ENCODE measurements at places on chromosomes 7 and 10. TPM values are rescaled to one million over a fixed set of nuclear protein-coding genes. Genes with fewer than 3 reads are reported as not detected.

DNA sequence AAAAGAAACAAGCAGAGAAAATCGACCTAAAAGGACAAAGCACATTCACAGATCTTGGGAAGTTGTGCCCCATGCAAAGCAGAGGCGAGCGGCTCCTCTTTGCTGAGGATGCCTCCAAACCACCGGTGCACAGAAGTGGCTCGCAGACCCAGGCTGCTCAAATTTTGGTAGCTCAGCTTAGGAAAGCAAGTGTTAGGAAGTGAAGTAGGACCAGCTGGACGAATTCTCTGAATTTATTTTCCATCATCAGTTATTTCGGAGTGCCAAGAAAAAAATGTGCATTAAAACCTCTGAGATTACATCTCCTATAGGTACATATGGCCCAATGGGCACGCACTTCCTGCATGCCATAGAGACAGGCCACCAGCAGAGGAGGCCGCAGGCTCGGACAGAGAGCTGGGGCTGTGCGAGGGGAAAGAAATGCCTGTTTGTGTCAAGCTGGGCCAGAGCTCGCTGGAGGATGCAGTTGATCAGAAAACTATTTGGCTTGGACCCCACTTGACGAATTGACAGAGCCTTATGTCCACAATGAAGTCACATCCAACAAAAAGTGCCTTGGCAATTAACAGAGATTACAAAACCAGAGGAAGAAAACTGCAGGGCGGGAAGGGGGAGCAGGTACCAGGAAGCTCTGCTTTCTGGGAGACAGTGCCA, 122.3 kb upstream of the LYZL2 start:
- peak overlapping the region; percentile 68 for H3K27ac ChIP-seq
- DNase-seq: peak; percentile 75
- no peaks in the 10 kb centered on the region for H3K36me3 ChIP-seq
- H3K27me3 ChIP-seq: no peaks in the 10 kb centered on the region

The CYP2C19 gene
- total RNA-seq: not detected

The GIMAP8 gene
- 8.8 TPM for total RNA-seq

- peaks cover 34% of the 10 kb centered on the region for H3K4me1 ChIP-seq
- H3K27ac ChIP-seq: no peak overlapping the region
- H3K27me3 ChIP-seq: peaks cover 5% of the 10 kb centered on the region
- no peak overlapping the region for H3K4me3 ChIP-seq
Observed at GRCh38 chr10:124385627-124386185, 33.0 kb downstream of the OAT start.

DNA sequence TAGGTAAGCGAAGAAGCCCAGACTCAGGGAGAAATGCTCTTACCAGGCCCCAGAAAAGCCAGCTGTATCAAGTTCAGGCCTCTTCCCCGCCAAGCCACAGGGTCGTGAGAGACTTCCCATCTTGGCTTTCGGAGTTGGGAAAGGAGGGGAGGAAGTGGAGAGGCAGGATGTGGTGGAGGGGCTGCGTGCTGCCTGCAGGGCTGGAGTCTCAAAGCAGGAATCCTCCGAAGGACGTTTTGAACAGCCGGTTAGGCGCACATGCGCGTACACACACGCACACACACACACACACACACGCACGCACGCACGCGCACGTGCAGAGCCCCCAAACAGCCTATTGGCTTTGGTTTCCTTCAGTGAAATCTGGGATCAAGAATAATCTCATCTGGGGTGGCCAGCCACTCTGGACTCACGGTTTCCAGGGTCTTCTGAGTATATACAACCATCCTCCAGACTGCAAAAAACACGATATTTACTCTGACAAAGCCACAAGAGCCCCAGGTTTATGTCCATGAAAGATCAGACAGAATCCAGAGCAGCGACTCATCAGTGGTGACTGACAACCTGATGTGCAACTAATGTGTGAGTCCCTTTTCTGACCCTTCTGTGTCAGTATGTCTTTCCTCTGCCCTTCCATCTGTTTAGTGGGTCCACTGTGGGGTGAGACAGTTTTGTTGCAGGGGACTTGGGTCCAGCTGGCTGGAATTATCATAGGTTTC, 115.0 kb upstream of the ZNF438 start:
- H3K36me3 ChIP-seq: no peaks in the 10 kb centered on the region
- DNase-seq: no peak
- H3K27ac ChIP-seq: peak overlapping the region; percentile 70
- no peak overlapping the region for H3K4me3 ChIP-seq
- peaks cover 10% of the 10 kb centered on the region for H3K4me1 ChIP-seq

The EPDR1 gene
- total RNA-seq: 26.2 TPM

The LRRTM3 gene
- 16.5 TPM for total RNA-seq

The CALML3 gene
- total RNA-seq: not detected
